ENCODE measurements at places on chromosomes 12 and 14. TPM values are rescaled to one million over a fixed set of nuclear protein-coding genes. Genes with fewer than 3 reads are reported as not detected.

DNA sequence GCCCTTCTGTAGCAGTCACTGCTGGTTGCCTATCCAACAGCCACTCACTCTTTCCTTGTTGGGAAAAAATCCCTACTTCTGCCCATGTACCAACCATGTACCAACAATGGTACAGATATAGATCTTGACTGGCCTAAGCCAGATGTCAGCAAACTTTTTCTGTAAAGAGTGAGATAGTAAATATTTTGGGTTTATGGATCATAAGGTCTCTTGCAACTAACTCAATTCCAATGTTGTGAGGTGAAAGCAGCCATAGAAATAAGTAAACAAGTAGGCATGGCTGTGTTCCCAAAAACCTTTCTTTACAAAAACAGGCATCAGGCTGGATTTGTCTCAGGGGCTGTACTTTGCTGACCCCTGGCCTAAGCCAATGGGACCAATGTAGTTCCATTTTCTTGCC lies 73.5 kb downstream of the ARMH4 start:
- DNase-seq: no peak

The UNC119B gene
- total RNA-seq: 51.7 TPM

The DNAH10 gene
- total RNA-seq: 0.23 TPM

- no peak for DNase-seq
Observed at GRCh38 chr12:68065687-68066086, 76.4 kb downstream of the IFNG-AS1 start.

The PIWIL1 gene
- total RNA-seq: 0.12 TPM

DNA sequence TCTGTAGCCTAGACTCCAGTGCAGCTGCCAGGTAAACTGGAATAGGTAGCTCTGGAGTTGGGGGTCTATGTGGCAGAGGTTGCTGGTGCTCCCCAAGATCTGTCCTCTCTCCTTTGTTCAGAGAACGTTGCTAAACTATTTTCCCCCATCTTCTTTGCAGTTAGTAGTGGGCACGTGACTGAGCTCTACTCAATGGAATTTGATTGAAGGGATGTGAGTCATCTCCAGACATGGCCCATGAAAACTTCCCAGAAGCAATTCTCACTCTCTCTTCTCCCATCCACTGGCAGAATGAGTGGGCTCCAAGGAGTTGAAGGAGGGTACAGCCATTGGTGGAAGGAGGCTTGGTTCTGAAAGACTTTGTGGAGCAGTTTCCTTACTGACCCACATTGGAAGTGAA lies 44.0 kb downstream of the PAH start:
- no peak for DNase-seq

The LALBA gene
- total RNA-seq: not detected

- no peak for DNase-seq
Observed at GRCh38 chr12:71439613-71440344, at the start of gene LGR5. TSS of gene LGR5 (plus strand) at chr12:71439798. CDS start at chr12:71440081, 283 bp downstream.

The CDCA3 gene
- total RNA-seq: 2.2 TPM

- no peak for DNase-seq
Observed at GRCh38 chr14:24389226-24389848, 9.5 kb upstream of the NYNRIN start.

GRCh38 chr12:122721057-122721545 lies 4.5 kb upstream of the HCAR3 start:
- peak; percentile 14 for DNase-seq

The B4GALNT1 gene
- 1.3 TPM for total RNA-seq
